ENCODE measurements at places on chromosomes 3 and 15. TPM values are rescaled to one million over a fixed set of nuclear protein-coding genes. Genes with fewer than 3 reads are reported as not detected.

GRCh38 chr15:64772488-64772887 is 2.9 kb downstream of the RBPMS2 start:
- no peak for DNase-seq

GRCh38 chr15:55827204-55827603 is 84.3 kb upstream of the PRTG start:
- peak; percentile 66 for DNase-seq

- DNase-seq, result no peak
Measured at GRCh38 chr3:197494366-197495058, 61.3 kb downstream of the BDH1 start.

- DNase-seq, result no peak
Measured at GRCh38 chr3:42014921-42015533, 53.1 kb upstream of the ULK4 start.

DNA sequence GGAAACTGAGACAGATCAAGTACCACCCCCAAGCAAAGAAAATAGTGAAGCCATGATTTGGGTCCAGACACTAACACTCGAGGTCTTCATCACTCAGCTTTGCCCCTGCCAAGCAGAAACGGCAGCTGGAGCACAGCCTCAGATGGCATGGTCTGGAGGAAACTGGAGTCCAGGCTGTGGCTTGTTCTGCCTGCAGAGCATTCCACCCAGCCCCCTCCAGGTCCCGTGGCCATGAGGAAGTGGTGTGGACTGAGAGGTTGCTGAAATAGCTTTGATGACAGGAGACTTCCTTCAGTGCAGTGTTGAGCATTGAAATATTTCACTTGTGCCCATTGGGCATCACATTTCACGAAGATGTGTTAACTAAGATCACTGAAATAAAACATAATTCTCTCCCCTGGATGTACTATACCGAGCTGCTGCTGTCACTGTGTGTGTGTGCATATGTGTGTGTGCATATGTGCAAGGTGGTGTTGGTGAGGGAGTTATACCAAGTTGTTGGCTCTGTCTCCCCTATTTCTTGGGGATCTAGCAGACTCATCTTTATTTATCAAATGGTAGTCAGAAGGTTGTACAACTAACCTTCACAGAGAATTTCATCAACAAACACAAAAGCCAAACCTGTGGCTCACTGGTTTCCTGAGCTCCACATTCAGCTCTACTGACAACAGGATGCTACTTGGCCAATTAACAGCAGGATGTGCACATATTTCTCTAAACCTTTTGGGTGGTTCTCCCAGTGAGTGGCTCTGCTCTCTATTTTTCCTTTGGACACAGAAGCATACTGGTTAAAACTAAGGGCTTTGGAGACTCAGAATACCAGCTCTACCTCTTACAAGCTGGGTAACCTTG is 660.1 kb upstream of the CFAP20DC start:
- no peak for DNase-seq

GRCh38 chr3:47202542-47202941 is 38.6 kb upstream of the SETD2 start:
- DNase-seq, result no peak

GRCh38 chr3:180678231-180678630 is 1.1 kb downstream of the CCDC39 start:
- no peak for DNase-seq

DNA sequence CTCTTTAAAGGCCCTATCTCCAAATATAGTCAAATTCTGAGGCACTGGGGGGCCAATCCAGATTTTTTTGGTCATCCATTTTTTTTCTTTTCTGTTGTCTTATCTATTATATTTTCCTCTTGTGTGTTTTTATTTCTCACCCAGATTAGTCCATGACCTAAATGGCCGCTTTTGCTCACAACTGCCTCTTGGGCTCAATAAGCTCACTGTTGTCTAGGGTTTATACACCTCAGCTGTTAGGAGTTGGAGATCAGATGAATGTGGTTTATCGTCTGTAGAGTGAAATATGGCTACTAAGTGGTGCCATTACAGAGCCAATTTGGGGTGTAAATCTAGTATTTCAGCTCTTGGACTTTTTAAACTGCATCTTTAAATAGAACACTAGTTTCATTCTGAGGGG is 173.3 kb downstream of the GHSR start:
- no peak for DNase-seq

GRCh38 chr3:155859859-155860258 is 5.6 kb upstream of the SLC33A1 start:
- DNase-seq, result peak; percentile 18

- DNase-seq, result peak; percentile 57
Measured at GRCh38 chr15:80923668-80924067, 66.0 kb downstream of the MESD start.

DNA sequence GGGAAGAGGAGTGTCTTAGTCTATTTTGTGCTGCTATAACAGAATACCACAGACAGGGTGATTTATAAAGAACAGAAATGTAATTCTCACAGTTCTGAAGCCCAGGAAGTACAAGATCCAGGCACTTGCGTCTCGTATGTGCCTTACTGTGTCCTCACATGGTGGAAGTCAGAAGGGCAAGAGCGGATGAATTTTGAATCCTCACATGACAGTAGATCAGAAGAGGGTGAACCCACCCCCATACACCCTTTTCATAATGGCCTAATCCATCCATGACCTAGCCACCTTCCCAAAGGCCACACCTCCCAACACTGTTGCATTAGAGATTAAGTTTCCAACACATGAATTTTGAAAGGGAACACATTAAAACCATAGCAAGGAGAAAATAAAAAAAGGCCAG is 18.7 kb upstream of the ANXA2 start:
- no peak for DNase-seq

- no peak for DNase-seq
Measured at GRCh38 chr3:13258986-13259514, 161.1 kb downstream of the NUP210 start.

DNA sequence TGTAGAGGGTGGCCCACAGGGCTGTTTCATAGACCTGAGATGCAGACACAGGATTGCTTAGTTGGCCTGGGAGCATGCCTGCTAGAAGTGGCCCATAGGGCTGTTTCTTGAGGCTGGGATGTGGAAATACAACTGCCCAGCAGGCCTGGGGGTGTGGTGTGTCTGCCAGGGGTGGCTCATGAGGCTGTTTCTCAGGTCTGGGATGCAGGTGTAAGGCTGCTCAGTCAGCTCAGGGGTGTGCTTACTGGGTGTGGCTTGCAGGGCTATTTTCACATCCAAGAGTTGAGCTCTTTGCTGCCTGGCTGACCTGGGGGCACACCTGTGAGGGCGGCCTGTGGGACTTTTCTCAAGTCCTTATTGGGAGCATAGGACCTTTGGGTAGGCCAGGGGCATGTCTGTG is 131.3 kb downstream of the DOCK3 start:
- DNase-seq, result no peak

- DNase-seq, result peak; percentile 64
Measured at GRCh38 chr15:40633178-40633577, 39.1 kb downstream of the KNL1 start.

DNA sequence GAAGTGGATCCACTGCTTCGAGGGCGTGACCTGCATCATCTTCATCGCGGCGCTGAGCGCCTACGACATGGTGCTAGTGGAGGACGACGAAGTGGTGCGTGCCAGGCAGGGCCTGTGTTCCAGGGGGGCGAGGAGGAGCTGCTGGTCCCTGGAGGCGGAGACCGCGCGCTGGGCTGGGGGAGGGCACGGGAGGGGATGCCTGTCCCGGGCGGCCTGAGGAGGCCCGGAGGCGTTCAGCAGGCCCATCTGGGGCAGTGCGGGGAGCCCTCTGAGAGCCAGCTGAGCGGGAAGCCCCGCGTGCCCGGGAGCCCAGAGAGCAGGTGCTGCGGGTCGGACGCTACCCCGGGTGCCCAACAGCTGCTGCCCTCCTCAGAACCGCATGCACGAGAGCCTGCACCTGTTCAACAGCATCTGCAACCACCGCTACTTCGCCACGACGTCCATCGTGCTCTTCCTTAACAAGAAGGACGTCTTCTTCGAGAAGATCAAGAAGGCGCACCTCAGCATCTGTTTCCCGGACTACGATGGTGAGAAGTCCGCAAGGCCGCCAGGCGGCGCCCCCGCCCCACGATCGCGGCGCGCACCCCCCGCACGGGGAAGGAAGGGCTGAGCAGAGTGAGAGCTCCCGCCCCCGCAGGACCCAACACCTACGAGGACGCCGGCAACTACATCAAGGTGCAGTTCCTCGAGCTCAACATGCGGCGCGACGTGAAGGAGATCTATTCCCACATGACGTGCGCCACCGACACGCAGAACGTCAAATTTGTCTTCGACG is 2.9 kb downstream of the GNAT1 start:
- DNase-seq, result peak; percentile 50

DNA sequence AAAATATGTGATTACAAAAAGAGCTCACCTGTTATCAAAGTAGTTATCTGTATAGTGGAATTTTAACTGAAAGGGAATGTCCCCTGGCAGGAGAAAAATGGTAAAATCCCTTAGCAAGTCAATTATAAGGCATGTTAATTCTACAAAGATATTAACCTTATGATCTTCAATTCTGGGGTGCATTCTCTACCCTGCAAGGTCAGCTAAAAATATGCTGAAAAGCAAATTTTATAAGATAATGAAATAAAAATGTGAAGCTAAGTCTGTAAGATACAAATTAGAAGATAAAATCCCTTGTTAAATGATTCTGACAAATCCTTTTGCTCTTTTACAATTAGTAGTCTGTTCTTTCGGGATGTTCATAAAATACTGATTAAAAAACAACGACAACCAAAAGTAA is 109.8 kb downstream of the BBX start:
- no peak for DNase-seq

DNA sequence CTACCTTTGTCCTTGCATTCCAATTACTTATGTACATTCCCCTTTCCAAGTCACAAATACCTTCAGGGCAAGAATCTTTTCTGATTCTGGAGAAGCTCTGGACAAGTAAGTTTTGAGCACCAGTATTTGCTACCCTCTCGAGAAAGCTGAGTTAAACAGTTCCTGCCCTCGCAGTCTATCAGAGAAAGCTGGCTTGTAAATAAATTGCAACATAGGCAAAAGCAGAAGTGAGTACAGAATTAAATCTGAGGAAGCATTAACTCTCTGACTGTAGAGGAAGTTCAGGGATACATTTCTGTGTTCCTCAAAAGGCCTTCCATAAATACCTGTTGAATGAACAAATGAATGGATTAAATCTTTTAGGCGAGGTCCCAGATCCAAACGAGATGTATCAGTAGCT is 1.2 kb downstream of the OSBPL11 start:
- no peak for DNase-seq

DNA sequence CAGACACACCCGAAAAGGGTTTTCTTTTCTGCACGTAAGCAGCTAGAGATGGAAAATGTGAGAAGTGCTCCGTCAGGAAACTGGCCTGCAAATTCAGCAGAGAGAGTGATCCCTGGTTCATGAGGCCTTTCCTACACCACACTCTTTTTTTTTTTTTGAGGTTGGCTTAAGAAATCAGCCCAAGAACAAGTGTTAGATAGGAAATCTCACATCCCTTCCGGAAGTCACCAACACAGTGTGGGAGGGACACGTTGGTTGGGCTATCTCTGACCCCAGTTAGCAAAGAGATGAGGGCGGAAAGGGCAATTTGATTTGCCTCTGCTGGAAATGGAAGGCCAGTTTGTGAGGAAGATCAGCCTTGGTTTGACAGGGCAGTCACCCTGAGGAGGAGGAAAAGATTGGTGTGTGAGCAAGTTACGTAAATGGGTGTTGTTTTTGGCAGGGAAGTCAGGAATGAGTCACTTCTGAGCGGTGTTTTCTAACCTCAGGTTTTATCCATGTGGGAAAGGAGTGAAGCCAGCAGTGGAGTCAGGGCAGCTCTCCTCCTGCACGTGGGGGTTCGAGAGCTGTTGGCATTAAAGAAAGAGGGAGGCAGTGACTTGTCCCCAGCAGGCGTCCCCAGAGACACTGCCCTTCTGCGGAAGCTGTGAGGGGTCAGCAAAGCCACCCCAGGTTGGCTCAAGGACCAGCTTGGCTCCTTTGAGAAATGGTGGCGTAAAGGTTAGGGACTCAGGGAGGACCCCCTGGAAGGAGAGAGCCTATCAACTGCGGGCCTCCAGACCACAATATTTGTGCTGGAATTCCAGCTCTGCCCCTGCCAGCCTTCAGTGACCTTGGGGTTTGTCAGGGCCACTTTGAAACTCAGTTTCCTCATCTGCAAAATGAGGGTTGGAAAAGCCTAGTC is 237.6 kb upstream of the BHLHE40 start:
- peak; percentile 99 for DNase-seq

DNA sequence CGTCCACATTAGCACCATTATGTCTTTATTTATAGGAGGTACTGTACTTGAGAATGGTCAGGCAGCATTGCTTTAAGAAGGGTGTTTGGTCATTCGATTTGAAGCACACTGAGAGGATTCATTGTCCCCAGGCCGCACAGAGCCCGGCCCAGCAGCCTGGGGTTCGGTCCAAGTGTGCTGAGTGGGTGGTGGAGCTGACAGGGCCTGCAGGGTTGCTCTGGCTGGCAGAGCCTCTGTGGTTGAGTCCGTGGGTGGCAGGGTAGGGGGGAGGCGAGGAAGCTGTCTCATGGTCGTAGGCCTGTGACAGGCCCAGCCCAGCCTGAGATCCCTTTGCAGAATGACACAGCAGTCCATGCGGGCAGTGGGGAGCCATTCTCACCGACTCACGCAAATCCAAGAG is 227.7 kb upstream of the TOPAZ1 start:
- DNase-seq, result no peak

- DNase-seq, result peak; percentile 59
Measured at GRCh38 chr3:169454823-169455222, 208.7 kb downstream of the MECOM start.

- DNase-seq, result no peak
Measured at GRCh38 chr3:129006864-129007263, 5.8 kb downstream of the EFCC1 start.

DNA sequence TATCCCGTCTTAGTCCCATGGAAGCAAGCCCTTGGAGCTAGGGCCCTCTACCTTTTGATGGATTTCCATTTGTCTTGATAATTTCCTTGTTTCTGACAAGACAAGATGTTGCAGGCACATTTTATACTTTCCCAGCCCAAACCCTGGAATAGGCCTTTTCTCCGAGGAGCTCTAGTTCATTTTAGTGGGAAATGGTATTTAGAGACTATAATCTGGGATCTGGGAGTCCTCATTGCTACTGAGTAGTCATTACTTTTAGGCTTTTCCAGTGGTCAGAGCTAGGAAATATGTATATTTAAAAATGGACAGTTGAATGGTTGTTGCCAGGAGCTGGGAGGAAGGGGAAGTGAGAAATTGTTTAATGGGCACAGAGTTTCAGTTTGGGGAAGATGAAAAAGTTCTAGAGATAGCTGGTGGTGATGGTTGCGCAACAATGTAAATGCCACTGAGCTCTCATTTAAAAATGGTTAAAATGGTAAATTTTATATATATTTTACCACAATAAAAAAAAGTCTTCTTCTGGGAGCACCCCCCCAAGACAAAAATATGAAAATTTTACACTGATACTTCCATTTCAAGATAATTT is 31.6 kb downstream of the MLH1 start:
- no peak for DNase-seq

GRCh38 chr3:185912929-185913901 is 24.6 kb downstream of the TRA2B start:
- DNase-seq, result no peak

- no peak for DNase-seq
Measured at GRCh38 chr3:64160000-64160695, 65.1 kb downstream of the PRICKLE2 start.

GRCh38 chr15:101623367-101624304 is 28.5 kb downstream of the TM2D3 start:
- no peak for DNase-seq

ARHGEF26 gene
- 2.0 TPM for total RNA-seq

RFTN1 gene
- 52.2 TPM for total RNA-seq

ALS2CL gene
- total RNA-seq, result 1.4 TPM

RTP4 gene
- total RNA-seq, result not detected

MAGEL2 gene
- total RNA-seq, result under 0.01 TPM

TEX9 gene
- total RNA-seq, result 1.4 TPM

CYP8B1 gene
- total RNA-seq, result not detected

ABHD10 gene
- total RNA-seq, result 53.9 TPM

INAFM2 gene
- 13.1 TPM for total RNA-seq

MAP3K13 gene
- 17.6 TPM for total RNA-seq
